Progenitor cell of endocrine pancreas (in vitro differentiated cells): ENCODE measurements at places on chromosomes 5 and 9.

DNA sequence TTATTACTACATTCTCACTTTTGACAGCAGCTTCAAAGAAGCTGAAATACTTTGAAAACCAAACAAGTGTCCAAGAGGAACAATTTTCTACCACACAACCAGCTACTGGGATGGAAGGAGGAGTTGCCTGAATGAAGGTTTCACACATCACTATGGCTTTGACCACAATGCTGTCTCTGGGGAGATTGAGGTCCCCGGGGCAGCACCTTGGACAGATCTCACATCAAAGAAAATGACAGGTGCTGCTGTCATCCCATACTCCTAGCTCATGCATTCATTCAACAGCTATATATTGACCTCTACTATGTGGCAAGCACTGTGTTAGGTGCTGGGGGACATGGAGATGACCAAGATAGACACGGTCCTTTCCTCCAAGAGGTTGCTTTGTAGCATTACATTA, 233.2 kb upstream of the RASEF start:
- DNase-seq, result no peak

- no peak for DNase-seq
Measured at GRCh38 chr5:15914638-15915037, 265.0 kb downstream of the MARCHF11 start.

DNA sequence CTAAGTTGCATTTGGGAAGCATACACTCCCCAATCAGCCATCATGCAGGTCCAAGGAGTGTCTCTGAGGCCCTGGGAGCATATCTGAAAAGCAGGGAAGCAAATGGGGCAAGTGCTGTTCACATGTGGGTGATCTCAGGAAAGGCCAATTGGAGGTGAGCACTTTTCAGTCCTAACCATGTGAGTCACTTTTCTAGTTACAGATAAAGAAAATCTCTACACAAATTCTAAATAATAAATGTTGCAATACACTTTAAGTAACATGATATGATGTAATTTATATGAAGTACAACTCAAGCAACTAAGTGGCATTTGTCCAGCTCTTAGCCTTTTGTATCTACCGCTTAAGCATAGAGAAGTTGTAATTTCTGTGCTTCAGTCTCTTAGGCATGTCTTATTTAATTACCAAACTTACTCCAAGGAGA, 18.4 kb downstream of the ADAMTS16 start:
- DNase-seq, result no peak

- no peak for DNase-seq
Measured at GRCh38 chr9:31304576-31304975, 1079.9 kb upstream of the ACO1 start.

- no peak for DNase-seq
Measured at GRCh38 chr5:73694089-73694488, 68.1 kb downstream of the ARHGEF28 start.

GRCh38 chr5:143063175-143063970, 293.2 kb downstream of the ARHGAP26 start:
- no peak for DNase-seq

- no peak for DNase-seq
Measured at GRCh38 chr5:155732587-155733376, 594.2 kb upstream of the SGCD start.

DNA sequence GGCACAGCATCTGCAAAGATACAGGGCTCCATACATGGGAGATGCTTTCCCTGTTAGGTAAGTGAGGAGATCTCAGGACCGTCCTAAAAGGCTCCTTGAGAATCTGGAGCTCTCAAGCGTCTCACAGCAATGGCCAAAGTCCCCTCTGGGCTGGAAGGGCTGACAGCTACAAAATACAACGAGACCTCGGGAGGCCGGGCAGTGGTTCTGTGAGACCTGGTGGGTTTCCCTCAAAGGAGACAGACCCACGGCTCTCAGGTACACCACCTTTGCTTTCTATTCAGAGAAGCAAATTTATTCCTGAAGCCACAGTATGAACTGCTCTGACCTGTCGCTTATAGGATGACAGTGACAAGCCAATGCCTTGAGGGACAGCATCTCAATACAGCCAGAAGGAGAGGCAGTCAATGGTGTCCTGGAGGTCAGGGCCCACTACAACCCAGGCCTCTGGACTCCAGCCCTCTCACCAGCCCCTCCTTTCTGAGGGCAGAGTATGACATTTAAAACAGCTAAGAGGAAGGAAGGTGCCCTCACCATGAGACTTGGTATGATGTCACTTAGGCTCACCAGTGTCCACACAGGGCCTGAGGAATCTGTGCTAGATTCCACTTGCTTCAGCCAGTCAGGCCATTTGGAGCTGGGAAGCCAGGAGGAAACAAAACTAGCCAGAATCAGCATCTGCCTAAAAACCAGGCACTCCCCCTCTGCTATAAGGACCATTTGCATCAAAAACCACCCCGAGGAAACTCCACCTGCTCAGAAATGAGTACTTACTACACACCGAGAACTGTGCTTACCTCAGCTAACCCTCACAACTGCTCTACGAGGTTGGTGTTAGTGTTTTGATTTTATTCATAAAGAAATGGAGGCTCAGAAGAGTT, 86.5 kb upstream of the FSTL4 start:
- no peak for DNase-seq

GRCh38 chr5:1633605-1634336, 110.0 kb upstream of the LPCAT1 start:
- peak; percentile 70 for DNase-seq

- peak; percentile 2 for DNase-seq
Measured at GRCh38 chr9:114016101-114016500, 62.0 kb downstream of the AMBP start.

DNA sequence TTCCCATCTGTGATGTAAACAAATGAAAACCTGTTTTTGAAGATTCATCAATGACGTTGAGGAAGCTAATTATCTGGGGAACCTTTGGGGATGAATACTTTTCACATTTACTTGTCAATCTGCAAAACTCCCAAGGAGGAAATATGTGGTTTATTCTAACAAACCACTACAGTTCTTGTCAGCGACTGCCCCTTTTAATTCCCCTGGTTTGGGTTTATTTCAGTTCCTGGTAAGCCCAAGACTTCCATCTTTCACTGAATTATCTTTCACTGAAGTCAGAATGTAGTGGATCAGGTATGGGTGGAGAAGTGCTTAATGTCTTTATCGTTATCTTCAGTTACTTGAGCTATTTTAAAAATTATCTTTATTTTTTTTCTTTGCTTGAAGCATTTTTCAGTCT, 40.2 kb downstream of the TLR4 start:
- DNase-seq, result no peak

GRCh38 chr5:39394946-39395345, 29.8 kb downstream of the DAB2 start:
- no peak for DNase-seq

- no peak for DNase-seq
Measured at GRCh38 chr9:16191191-16191590, 638.3 kb downstream of the CCDC171 start.

DNA sequence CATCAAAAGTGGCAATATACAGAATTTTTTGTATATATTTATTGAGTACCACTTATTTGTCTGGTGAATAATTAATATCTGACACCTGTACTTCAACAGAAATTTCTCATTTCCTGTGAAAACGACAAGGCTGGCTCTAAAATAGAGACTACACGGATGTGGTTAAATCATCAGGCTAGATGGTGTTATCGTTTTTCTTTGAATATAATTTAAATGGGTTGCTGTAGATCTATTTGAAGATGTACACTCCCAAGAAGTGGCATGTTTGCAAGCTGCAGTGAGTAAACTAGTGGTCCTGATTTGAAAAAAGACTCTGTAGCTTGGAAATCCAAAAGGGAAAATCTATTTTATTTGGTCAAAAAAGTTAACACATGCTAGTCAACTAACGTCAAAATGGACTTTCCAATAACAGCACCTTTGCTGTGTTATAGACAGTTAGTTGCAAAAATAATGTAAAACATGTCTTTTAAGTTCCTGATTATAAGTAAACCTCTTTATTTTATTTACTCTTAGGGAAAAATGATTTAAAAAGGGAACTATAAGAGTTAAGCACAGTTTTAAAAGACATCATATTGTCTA, 13.8 kb downstream of the ST8SIA4 start:
- DNase-seq, result no peak

DNA sequence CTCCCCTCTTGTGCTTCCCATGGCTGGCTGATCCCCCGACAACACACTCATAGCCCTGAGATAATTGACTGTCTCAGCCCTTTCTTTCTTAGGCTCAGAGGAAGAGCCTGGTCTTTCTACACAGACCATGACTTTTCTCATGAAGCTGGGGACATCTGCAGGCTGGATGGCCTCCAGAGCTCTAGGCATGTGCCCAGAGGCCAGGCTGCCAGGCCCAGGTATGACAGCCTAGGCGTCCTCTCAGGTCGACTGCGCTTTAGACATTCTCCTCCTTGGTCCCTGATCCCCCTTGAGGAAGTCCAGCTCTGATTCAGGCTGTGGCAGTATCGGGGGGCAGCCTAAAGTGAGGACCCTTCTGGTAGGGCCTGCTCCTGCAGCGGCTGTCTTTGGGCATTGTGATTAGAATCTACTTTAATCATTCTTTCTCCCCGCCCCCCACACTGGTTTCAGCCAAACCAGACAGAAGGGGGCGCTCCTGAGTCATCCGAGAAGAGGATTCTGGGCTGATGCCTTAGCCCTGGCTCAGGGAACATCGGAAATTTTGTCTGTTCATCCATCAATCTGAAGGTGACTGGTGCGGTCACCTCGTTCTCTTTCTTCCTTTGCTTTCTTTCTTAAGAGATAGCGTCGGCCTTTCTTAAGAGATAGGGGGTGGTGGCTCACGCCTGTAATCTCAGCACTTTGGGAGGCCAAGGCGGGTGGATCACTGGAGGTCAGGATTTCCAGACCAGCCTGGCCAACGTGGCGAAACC, 66.5 kb upstream of the HSPA9 start:
- DNase-seq, result peak; percentile 54

DNA sequence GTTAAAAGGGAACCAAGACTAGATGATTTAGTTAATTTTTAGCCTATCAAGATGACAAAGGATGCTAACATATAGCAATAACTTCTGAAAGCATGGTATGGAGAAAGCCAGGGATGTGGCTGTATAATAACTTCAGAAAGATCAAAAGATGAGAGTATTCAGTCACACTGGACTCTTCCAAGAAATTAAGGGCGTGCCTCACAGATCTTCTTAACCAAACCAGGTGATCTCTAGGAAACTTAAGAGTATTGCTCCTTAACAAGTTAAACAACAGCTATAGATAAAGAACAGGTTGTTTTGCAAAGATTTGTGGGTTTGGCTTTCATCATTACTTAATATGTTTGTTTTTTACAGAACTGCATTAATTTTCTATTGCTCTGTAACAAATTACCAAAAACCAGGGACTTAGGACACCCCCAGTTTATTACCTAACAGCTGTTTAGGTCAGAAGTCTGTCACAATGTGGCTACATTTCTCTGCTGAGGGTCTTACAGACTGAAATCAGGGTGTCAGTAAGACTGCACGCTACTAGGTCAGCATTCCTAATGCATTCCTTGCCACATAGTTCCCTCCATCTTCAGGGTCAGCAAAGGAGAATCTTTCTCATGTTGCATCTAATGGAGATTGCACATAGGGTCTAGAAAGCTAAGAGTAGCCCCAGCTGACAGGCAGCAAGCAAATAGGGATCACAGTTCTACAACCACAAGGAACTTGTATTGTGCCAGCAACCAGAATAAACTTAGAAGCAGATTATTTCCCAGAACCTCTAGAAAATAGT, 113.8 kb downstream of the WDR70 start:
- no peak for DNase-seq

- no peak for DNase-seq
Measured at GRCh38 chr5:10719965-10720364, 41.1 kb downstream of the DAP start.

DNA sequence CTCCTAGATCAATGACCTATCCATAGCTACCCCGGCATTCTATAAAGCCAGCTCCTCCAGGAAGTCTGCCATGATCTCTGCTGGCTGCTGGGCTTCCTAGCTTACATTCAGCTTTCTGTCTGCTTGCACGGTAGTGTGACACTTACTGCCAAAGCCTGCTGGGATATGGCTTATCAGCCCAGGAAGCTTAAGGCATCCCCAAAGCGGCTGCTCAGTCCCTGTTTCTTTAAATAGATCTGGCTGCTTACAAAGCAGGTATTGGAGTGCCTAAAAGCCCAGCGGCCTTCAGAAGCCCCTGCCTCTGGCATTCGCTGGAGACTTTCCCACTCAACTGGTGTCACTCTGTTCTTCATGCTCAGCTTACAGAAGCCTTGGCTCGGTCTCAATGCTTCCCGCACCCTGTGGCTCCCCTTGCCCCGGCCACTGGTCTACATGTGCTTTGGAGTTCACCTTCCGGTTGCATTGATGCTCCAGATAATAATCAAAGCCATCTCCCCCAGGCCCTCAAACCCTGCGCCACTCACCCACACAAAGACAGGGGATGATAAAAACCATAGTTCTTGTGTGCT, 31.3 kb upstream of the STRBP start:
- DNase-seq, result no peak

- no peak for DNase-seq
Measured at GRCh38 chr5:31886206-31886605, 247.3 kb downstream of the PDZD2 start.

GRCh38 chr5:20972419-20972925, 984.5 kb upstream of the CDH18 start:
- DNase-seq, result no peak

DNA sequence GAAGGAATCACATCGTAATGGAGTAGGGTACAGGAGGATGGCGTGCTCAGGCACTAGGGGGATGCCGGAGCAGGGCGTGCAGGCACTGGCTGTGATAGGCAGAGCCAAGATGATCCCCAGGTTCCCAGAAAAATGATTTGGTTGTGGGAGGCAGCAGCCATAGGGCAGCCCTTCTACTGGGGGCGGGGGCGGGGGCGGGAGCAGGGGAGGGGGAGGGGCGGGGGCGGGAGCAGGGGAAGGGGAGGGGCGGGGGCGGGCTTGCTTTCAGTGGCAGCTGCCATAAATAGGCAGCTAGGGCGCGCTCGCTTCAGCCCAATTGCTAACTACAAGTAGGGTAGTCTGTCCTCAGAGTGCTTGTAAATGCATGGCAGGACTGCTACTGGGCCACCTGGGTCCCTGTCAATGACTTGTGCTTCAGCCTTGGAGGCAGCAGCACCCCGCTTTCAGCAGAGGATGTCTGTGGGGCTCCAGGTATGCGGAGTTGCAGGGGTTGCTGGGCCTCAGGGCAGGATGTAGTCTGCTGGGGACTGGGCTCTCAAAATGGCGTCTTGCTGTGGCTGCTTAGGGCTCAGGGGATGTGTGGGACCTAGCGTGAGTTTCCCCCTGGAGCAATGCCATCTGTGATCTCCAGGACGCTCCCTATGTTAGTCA, 354.3 kb downstream of the RAB3C start:
- DNase-seq, result no peak

DNA sequence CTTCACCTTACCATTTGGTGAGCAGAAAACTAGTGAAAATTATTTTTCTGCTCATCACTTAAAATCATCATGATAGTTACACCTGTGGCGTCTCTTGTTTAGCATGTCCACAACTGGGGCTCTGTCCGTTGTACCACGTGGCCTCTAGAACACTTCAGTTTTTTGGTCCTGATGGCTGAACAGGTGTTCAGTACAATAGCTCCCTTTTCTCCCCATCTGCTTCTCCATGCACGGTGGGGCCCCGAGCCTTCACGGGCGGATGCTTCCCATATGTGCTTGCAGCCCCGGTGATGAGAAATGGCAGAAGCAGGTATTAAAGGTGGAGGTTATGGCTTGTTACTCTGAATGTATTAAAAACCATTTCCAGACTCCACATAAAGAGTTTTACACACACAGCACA, 304.1 kb downstream of the CWC27 start:
- no peak for DNase-seq

- no peak for DNase-seq
Measured at GRCh38 chr9:1320051-1320557, 269.9 kb downstream of the DMRT2 start.
